ENCODE measurements at places on chromosomes 11 and 22.
A peak's percentile ranks its signal among the peaks of the same experiment; 100 is the strongest.

DNA sequence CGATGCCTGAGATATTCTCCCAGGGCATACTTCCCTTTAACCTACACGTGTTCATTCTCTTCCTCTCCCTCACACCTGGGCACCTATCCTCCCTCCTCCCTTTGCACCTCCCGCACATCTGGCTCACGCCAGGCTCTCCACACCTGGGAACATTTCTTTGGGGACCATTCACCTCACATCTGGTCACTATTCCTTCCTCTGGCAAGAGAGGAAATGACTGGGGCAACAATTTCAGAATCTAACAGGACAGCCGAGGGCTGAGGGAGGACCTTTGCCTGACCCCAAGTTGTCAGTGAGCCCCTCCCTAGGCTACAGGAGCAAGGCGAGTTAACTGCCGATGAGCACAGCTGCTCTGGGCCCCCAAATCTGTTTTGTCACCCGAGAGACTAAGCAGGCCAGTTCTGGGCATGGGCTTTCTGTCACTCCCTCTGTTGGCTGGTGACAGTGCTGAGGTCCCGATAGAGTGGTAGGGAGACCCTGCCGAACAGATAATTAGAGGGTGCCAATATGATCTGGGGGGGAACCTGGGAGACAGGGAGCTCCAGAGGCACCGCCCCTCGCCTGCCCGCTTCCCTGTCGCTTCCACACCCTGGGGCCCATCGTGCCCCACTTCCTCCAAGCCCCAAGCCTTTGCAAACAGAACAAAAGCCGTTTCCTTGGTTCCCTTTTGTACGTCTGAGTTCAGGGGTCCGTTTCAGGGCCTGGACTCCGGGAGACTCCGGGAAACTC lies 45.6 kb downstream of the EIF3F start:
- DNase-seq: no peak

- DNase-seq: no peak
These were observed 66.0 kb upstream of the LARGE1 start for GRCh38 chr22:33986167-33986771.

GRCh38 chr11:24043842-24044241 lies 453.0 kb upstream of the LUZP2 start:
- DNase-seq: peak; percentile 29

DNA sequence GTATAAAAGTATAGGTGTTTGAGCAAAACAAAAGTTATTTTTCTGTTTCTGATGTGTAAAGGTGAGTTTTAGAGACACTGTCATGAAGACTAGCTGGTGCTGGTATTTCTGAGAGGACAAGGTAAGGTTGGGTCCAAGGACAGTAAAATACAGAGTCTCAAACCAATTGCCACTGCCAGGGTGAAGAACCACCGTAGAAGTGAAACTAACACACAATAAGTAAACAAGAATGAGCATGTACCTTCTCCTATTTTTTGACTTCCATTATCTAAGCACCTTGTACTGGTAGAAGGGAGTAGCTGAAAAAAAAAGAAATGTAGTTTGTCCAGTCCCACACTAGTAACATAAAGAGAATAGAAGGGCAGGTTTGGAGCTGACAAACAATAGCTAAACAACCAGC lies 117.3 kb downstream of the TTC28 start:
- DNase-seq: no peak

GRCh38 chr11:114250993-114251814 lies 45.0 kb upstream of the NNMT start:
- no peak for DNase-seq

DNA sequence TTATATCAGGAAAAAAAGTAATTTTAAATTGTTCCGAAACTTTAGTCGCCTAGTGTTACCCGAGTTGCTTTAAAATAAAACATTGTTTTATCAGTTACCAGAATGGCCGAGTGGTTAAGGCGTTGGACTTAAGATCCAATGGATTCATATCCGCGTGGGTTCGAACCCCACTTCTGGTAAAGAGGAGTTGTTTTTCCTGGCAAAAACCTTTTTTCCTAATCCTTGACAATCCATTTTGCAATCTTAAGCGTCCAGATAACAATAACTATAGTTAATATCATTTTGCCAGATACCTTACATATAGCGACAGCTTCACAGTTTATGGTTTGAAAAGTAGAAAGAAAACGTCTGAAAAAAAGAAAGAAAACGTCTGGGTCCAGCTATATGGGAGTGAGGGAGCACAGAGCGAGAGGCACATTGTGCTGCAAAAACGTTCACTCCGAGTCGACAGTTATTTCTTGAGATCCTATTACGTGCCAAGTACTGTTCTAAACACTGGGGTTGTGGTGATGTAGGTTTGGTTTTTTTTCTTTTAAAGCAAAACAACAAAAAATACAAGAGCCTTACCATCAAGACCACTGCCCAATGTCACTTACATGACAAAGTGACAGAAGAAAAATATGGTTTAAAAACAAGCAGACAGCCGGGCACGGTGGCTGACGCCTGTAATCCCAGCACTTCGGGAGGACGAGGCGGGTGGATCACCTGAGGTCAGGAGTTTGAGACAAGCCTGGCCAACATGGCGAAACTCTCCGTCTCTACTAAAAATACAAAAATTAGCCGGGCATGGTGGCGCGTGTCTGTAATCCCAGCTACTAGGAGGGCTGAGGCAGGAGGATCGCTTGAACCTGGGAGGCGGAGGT lies 40.6 kb downstream of the OR4D9 start:
- peak; percentile 74 for DNase-seq

GRCh38 chr11:18229501-18229900 lies 7.1 kb downstream of the SAA4 start:
- no peak for DNase-seq

DNA sequence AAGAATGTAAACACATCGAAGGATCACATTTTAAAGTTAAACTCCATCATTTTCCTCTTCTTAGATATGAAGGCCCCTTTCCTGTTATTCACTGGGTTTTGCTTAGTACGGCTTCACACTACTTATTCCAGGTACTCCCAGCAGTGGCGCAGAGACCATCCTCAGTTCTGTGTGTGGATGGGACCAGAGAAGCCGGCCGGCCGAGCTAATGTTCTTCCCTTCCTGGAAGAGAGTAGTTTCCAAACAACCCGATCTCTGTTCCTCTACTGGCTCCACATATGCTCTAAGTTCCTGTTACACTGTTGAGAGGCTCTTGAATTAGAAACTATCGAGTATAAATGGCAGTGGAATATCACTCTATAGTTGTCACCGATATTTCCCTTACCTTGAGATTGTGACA lies 684 bp upstream of the NFRKB start:
- DNase-seq: no peak

DNA sequence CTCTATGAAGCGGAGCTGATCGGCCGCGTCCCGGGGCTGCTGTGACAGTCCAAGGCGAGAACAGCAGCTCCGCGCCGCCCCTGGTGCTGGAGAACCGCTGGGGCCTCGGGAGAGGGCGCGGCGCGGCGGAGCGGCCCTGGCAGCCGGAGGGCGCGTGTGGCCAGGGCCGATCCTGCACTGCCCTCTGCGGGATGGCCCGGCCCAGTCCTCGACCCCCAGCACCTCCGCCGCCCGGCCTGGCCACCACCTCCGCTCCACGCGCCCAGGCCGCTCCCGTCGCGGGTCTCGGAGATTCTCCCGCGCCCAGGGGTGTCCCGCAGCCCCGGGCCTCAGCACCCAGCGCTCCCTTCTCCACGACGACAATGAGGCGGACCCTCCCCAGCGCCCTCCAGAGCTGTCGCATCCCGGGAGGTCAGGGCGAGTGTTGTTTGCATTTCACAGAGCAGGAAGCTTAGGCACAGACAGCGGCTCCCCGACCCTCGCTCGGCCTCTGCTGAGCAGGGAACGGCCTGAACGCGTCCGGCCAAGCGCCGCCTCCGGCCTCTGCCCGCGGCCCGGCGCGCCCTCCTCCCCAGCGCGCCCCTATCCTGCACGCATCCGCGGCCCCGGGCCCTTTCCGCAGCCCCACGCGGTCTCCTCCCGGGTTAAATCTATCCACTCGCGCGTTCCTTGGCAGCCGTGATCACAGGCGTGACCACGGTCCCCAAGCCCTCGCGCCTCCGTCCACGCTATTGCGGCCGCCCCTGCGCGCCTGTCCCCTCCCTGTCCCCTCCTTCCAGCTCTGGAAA lies 109.7 kb downstream of the WNT7B start:
- peak; percentile 83 for DNase-seq

GRCh38 chr11:45580399-45580798 lies 85.0 kb downstream of the CHST1 start:
- DNase-seq: peak; percentile 65

- DNase-seq: no peak
These were observed 258.4 kb upstream of the TENM4 start for GRCh38 chr11:79699246-79699645.

GRCh38 chr11:72658989-72659640 lies 15.1 kb downstream of the PDE2A start:
- no peak for DNase-seq

GRCh38 chr11:128579798-128580504 lies 7.4 kb downstream of the ETS1 start:
- no peak for DNase-seq

DNA sequence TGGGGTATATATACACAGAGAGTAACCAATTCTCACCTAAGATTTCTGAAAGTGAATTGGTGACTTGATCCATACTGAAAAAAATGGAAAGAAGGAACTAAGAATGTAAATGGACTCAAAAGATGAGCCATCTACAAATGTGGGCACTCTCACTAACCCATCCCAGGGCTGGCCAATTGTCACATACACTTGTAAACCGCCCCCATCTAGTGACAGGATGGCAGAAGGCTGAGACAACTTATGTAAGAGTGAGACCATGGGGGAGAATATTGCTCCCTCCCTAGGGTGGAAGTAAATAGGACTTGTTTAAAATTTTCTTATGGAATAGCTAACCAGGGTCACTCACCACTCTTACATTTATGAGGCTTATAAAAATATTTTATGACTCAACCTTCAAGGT lies 377.1 kb upstream of the ISX start:
- peak; percentile 20 for DNase-seq

GRCh38 chr11:86473991-86474833 lies 99.5 kb downstream of the CCDC81 start:
- no peak for DNase-seq

DNA sequence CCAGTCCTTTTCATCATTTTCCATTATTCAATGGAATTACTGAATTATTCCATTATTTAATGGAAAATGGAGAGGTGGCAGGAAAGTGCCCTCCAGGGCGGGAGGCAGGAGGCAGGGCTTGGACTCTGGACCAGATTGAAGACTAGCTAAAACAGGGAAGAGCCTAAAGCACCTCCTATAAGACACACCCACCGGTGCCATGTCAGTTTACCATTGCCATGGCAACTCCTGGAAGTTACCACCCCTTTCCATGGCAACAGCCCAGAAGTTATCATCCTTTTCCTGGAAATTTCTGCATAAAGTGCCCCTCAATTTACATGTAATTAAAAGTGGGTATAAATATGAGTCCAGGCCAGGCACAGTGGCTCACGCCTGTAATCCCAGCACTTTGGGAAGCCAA lies 443.7 kb downstream of the TBC1D22A start:
- DNase-seq: no peak

DNA sequence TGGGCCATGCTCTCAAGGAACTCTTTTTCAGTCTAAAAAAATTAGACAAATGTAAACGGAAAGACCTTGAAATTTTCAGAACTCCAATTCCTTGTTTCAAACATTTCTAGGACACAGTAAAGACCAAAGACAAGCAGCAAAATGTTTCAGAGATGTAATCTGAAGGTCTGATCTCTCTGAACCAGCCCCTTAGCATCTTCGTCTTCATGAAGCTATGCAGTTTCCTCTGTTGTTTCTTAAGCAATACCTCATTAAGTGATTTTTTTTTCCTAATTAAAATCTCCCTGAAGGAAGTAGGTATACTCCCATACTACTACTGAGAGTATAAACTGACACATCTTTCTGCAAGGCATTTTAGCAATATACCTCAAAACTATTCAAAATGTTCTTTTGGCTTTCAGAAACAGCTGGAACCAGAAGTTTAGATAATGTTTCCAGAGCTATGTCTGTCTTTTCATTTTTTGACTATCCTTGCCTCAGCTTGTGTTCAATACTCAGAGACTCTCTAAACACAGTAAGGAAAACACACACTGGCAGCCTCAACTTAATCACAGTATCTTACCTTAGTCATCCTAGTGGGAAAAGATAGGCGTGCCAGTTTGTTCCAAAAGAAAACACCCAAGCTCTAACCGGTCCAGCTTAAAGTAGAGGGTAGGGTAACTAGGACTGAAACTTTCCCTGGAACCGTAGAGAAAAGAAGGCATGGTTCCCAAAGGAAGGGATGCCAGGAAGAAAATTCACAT lies 25.1 kb downstream of the SBF2 start:
- no peak for DNase-seq

DNA sequence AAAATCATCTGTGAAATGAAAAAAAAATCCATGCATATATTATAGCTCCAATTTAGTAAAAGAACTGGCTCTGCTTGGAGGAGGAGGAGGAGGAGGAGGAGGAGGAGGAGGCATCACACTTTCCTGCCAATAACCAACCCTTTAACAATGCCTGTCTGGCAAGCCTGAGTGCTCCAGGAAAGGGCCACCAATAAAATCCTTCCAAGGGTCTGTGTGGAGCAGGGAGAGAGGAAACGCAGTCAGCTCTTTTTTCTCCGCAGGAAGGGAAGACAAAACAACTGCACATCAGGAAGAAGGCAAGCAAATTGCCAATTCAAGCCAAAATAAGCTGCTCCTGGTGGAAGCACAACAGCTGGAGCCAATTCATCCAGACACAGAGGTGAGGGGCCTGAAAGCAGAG lies 139.0 kb downstream of the KCNC1 start:
- DNase-seq: peak; percentile 45

GRCh38 chr11:68142028-68142412 lies 20.8 kb upstream of the CHKA start:
- no peak for DNase-seq

DNA sequence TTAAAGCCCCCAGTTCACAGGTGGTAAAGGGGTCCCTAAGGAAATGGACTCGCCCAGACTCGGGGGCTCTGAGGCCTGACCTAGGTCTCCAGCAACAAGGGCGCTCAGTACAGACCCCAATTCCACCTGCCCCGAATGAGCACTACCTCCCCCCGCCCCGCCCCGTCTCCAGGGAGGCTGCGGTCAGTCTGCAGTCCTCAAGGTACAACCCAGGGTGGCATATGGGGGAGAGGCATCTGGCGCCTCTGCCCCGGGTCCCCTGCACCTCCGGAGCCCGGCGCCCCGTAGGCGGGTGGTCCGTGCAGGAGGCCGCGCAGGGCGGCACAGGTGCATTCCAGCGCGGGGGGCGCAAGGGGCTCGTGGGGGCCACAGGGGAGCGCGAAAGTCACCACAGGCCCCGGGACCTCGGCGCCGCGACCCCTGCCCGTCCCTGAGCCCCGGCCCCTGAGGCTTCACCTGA lies 361 bp downstream of the CTSD start:
- DNase-seq: no peak

Data from neural progenitor cell (in vitro differentiated cells).